ENCODE measurements at places on chromosomes 7 and 10.

DNA sequence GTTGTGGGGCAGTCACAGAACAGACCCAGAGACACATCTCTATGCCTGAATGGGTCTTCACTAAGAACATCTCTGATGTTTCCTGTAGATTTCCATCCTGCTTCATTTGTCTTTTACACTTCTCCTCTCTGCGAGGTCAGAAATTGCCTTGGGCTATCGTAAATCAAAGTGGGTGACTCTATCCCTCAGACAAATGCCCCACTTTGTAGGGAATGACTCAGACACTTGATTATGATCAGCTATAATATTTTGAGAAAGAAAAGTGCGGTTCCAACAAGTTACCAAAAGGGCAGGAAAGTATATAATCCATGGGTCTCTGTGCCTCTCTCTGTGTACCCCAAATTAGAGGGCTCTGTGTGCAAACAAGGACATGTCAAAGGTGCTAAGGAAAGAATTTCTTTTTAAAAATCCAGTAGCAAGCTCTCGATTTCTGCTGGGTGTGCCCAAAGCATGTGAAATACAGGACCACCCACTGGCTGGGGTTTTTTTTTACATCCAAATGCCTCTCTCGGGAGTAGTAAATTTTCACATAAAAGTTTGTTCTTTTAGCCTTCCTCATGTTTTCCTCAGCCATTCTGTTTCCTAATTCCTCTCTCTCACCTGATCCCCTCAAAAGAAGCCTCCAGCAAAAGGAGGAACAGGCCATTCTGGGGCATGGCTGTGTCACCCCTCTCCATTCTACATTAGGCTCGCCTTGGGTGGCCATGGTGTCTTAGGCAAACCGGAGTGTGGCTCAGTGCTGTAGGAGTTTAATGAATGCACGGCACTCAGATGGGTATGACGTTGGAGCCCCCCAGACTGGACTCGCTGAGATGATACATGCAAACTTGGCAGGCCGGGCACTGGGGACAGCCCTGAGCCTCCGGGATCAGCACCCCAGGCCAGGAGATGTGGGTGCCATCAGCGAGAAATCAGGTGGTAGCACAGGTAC is 6.3 kb upstream of the OPN4 start:
- no peak for DNase-seq

DNA sequence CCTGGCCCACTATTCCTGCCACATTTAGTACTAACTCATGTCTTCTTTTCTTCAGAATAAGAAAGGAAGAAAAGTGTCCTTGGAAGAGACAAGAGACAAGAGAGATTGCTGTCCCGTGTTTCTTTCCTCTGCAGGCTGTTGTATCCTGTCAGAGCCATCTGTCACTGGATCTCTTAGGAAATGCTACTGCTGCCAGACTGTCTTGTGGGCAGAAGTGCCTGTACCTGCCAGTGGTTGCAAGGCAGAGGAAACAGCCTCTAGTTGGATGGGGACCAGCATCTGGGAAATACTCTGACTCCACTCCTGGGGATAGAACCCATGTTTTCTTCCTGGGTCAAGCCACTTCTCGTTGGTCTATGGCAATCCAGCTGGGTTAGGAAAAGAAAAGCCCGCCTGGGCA is 16.7 kb upstream of the MAP3K8 start:
- no peak for DNase-seq

- DNase-seq, result no peak
These were observed 25.8 kb upstream of the CHST15 start for GRCh38 chr10:124119216-124119615.

- no peak for DNase-seq
These were observed 22.5 kb upstream of the ENO4 start for GRCh38 chr10:116826803-116827202.

- no peak for DNase-seq
These were observed 142.0 kb upstream of the NPY start for GRCh38 chr7:24141874-24142509.

DNA sequence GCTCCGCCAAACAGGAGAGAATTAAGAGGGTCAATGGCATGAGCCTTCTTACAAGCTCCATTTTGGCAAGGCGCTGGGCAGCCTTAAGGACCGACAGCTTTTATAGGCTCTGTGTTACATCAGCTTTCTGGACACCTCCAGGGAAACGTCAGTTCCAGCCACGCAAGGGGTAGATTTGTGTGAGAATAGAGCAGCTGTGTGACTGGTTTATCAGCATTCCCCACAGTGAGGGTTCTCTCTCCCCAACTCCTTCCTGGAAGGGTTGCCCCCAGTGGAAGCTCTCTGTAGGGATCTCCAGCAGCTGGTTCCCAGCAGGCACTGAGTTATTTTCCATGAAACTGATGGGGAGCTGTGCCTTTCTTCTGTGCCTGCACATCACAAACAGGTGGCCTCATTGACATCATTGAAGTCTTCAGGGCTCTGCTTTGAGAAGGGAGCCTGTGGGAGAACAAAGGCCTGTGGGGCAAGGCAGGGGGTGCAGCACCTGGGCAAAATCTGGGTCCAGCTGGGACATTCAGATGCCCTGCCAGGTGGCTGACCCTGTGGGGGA is at the start of gene CUZD1:
Gene CUZD1 (minus strand): TSS at position 75 of the 550 bp plus-strand sequence. CDS start 14 bp downstream, at position 61.
- DNase-seq, result no peak

GRCh38 chr7:140033036-140033435 is 29.7 kb downstream of the PARP12 start:
- DNase-seq, result no peak

DNA sequence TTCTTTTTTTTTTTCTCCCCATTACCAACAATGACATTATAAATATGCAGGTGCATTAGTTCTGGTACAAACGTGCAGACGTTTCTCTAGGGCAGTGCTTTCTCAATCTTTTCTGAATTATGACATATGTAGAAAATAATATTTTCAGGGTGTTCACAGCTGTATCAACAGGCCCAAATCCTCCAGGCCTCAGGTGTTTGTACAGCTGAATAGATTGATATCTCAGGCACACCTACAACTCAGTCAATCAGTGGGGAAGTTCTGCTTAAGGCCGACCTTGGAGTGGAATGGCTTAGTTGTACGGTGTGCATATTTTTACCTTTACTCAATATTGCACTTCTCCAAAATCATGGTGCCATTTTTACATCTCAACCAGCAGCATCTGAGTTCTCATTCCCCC is 71.6 kb downstream of the CACNB2 start:
- DNase-seq, result no peak

DNA sequence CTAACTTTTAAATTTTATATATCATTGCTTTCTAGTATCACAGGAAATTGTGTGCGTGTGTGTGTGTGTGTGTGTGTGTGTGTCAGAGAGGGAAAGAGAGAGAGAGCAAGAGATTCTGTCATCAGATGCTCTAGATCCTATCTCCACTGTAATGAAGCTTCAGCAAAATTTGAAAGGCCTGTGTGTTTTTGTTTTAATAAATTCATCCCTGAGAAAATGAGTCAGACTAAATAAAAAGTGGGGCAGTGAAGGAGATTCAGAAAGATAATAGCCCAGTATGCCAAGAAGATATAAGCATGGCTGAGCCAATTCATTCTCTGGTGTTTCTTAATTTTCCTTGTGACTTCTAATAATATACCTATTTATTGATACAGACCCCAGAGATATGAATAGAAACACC is 184.2 kb upstream of the TMEM196 start:
- no peak for DNase-seq

- DNase-seq, result no peak
These were observed 77.8 kb downstream of the PAX2 start for GRCh38 chr10:100823194-100823593.

GRCh38 chr10:89702121-89702480 is 711 bp downstream of the KIF20B start:
- DNase-seq, result no peak

GRCh38 chr7:34011017-34011695 is 105.8 kb downstream of the BMPER start:
- DNase-seq, result no peak

- no peak for DNase-seq
These were observed 1.2 kb downstream of the EZH2 start for GRCh38 chr7:148882841-148883265.

GRCh38 chr10:86205306-86206239 is 161.0 kb downstream of the GRID1 start:
- no peak for DNase-seq

GRCh38 chr10:1706711-1707110 is 30.6 kb downstream of the ADARB2 start:
- DNase-seq, result no peak

GRCh38 chr7:40544871-40545303 is 410.1 kb downstream of the SUGCT start:
- no peak for DNase-seq

DNA sequence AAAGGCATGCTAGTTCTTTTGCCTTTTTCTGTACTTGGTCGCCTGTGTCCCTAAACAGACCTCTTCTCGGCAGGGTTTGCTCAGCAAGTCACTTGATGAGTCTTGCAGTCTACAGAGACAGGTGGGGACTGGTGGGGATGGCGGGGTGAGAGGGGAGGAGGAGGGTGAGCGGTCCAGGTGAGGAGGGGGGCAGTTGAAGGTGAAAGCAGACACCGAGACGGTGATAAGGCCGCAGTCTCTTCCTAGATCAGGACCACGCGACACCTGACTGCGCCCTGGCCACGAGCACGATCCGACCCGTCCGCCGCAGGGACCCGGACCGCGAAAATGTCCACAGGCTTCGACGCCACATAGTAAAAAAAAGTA is 566 bp downstream of the ASNS start:
- no peak for DNase-seq

- DNase-seq, result no peak
These were observed 283.7 kb downstream of the SKAP2 start for GRCh38 chr7:26580711-26581110.

- DNase-seq, result no peak
These were observed 188.3 kb upstream of the STK17A start for GRCh38 chr7:43394441-43395130.

DNA sequence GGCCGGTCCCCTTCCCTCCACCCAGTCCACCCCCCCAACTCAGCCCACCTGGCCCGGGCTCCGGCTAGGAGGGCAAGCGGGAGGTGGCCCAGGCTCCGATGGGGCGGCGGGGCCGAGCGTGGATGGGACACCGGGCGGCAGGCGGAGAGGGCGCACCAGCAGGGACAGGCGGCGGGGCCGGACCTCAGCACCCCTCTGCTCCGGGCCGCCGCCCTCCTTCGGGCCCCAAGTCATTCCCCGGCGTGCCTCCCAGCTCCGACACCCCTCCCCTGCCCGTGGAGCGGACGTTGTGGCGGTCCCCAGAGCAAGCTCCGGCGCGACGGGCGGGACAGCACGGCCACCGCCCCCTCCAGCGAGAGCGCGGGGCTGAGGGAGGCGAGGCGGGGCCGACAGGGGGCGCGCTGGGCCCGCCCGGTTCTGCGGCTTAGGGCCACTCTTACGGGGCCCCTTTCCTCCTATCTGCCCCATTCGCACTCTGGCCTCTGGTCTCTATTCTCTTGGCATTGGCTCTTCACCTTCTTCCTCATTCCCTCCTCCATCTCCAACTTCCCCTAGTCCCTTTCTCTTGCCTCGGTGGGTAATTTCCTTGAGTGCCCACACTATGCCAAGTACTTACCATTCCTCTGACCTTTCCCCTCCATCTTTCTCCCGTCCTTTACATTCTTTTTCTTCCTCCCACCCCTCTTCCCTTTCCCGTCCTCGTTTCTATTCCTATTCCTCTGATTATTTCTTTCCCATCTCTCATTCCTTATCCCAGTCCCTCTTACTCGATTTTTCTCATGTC is 701 bp upstream of the GBX1 start:
- DNase-seq, result no peak

DNA sequence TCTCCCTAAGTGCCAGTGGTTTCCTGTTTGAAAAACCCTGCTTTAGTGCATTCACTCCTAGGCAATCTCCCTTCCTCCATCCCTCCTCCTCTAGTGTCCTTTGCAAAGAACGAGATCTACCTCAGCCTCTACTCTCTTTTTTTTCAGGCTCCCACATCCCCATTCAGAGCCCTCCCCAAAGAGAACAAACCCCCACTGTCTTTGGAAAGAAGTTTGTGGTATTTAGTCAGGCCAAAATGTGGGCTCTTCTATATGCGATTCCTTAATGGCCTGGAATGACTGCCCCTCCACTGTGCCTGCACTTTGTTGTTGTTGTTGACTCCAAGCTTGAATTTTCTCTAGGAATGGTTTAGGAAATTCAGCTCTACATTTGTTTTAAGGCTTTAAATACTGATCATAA is 36.3 kb downstream of the PALS2 start:
- no peak for DNase-seq

GRCh38 chr7:108589199-108589598 is 19.5 kb downstream of the DNAJB9 start:
- DNase-seq, result no peak

GRCh38 chr7:122311734-122312450 is 7.3 kb upstream of the FEZF1 start:
- no peak for DNase-seq

DNA sequence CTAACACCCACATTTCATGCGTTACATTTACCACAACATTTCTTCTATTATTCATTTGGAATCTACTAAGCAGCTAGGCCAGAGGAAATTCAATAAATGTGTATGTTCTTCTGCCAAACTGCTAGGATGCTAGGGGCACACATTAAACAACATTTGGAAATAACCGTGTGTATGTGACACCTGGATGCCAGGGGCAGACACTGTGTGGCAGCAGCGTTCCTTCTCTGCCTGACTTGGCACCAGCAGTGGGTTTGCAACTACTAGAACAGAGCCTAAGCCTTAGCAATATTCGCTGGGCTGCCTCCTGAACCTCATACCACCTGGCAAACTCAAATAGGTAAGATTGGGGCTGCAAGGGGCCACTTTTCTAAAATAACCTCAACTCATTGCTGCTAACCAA is 182.1 kb downstream of the CHCHD3 start:
- no peak for DNase-seq

DNA sequence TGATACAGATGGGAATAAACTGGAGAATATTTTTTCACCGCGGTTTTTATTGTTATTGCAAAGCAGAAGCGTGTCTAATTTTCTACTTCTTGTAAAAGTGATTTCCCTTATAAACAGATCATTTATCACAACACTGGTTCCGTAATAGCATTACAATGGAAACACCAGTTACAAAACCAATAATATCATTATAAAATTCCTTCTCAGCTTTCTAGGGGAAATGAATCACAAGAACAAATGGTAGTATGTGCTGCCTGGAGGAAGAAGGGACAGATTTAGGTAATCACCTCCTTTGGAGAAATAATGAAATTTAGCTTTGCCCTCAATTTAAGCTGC is 2.4 kb upstream of the CCDC6 start:
- no peak for DNase-seq

DNA sequence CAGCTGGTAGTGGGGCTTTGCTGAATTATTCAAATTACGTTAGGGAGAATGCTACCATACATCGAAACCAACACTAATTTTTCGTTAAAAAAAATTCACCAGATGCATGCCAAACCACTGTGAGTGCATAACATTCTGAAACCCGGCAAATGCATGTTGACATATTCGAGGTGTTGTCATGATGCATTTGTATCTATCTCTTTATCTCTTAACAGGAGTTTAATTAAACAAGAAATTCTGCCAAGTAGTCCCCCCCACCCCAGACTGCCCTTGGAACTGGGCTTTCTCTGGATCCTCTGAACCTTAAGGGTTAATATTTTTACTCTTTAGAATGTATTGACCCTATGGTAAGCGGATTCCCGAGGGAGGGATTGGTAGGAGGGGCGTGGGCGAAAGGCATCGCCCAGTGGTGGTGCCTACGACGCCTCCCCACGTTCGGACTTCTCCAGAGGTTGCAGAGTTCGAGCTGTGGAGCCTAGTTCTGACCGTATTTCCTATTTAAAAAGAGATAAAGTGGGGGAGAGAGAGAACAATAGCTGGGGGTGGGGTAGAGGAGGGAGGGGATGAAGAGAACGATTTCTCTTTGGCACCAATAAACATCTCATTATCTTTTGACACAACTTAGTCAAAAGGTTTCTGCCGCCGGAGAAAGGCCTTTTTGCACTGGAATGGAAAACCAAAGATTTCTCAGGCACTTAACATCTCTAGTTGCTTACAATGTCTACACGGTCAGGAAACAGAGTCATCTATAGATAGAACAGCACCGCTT is 7.2 kb downstream of the DLX6 start:
- DNase-seq, result no peak

GRCh38 chr10:117674201-117674600 is 131.7 kb downstream of the EMX2 start:
- DNase-seq, result no peak
